WTC11 (cell line): ENCODE measurements at places on chromosomes 1 and 21. TPM values are rescaled to one million over a fixed set of nuclear protein-coding genes. Genes with fewer than 3 reads are reported as not detected.

Gene KIF26B
- total RNA-seq = 0.41 to 1.2 TPM (median 0.55 TPM) in 3 replicates

Gene OLFML2B
- total RNA-seq = 4.9 to 6.5 TPM (median 6.2 TPM) in 3 replicates

Gene ANKRD13C
- 20.0 to 22.5 TPM (median 21.0 TPM) in 3 replicates for total RNA-seq

Gene RGS1
- total RNA-seq = 0.14 to 0.22 TPM in 2 of 3 replicates, not detected in the other

Gene SLC44A3
- total RNA-seq = 4.7 to 7.2 TPM (median 6.9 TPM) in 3 replicates

Gene CCDC181
- 1.5 to 3.3 TPM (median 2.8 TPM) in 3 replicates for total RNA-seq

Gene PROK1
- total RNA-seq = not detected in 3 replicates

Gene PALMD
- 0.07 to 0.09 TPM in 2 of 3 replicates, not detected in the other for total RNA-seq

Gene S1PR1
- total RNA-seq = 3.2 to 3.4 TPM (median 3.2 TPM) in 3 replicates

Gene TACSTD2
- 0.50 to 1.2 TPM (median 0.80 TPM) in 3 replicates for total RNA-seq

Gene RUNX3
- total RNA-seq = 1.5 to 1.8 TPM (median 1.8 TPM) in 3 replicates

- DNase-seq = no peak
These were observed 6.0 kb downstream of the MARCKSL1 start for GRCh38 chr1:32329931-32330466.

DNA sequence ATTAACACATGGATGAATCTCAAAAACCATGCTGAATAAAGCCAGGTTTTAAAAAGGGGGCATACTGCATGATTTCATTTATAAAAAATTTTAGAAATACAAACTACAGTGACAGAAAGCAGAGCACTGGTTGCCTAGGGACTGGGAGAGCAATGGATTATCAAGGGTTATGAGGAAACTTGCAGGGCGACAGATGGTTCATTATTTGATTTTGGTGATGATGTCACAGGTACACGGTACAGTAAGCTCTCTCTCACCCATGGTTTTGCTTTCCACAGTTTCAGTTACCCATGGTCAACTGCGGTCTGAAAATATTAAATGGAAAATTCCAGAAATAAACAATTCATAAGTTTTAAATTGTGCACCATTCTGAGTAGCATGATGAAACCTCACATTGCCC is 14.1 kb downstream of the VAMP4 start:
- DNase-seq = no peak

GRCh38 chr1:20410503-20410902 is 75.5 kb downstream of the CAMK2N1 start:
- no peak for DNase-seq

DNA sequence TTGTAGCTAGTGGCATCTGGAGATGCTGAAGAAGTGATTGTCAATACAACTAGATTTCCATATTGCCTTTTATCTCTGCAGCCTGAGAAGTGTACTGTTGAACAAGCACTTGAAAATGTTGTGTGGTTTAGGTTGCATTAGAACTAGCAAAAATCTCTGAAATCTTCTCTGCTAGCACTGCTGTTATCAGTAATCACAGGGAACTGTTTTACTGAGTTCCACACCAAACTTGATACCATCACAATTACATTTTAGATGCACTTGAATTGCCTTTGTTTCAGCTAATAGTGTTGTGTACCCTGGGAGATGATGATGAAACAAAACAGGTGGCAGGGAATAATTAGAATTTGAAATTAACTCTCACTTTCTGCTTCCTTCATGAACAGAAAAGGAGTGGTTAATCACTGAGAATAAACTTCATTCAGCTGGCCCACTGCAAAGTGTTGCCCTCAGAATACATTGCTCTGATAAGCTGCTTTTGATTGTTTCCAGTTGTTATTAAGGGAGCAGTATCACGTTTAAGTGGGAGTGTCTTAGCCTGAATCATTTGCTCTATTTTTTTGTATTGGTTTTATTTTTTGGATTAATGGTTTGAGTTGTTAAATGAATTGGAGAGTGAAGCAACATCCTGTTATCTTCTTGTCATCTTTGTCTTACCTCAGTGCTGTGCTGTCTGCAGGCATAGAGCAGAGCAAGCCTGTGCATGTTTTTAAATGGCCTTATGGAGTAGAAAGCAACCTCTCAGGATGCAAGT is 13.0 kb downstream of the FAM20B start:
- DNase-seq = no peak

DNA sequence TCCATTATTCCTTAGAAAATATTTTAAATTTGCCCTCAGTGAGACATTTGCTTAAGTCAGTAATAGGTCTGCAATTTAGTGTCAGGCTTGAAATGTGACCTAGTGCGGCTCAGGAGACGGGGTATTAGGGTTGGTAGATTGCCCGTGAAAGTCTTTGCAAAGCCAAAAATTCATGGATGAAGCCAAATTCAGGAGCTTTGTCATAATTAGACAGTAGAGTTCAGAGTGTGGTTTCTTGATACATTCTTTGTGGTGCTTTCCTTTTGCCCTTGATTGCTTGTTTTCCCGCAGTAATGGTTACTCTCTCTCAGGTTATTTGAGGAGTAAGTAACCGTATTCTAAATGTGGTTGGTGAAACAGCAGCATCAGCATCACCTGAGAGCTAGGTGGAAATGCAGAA is 120.7 kb downstream of the RPS6KC1 start:
- no peak for DNase-seq

- no peak for DNase-seq
These were observed 1.7 kb downstream of the TRMT1L start for GRCh38 chr1:185154912-185155513.

DNA sequence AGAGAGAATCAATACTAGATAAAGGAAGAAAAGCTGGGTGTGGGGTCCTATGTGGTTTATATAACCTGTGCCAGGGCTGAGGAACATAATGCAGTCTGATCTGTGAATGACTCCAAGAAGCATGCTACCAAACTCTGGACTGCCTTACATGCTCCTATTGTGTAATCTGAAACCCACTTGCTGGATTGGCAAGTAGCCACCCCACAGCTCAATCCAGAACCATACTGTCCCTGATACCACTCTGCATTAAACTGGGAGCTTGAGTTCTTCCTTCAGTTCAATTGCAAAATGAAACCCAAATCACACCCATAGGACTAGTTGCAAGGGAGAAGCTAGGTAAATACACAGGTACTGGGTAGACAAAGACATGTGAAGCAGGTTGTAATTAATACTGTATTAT is 115.4 kb upstream of the NEGR1 start:
- DNase-seq = no peak

- DNase-seq = no peak
These were observed 2.0 kb downstream of the EFHD2 start for GRCh38 chr1:15411593-15412137.

- DNase-seq = peak; percentile 69
These were observed 29.0 kb downstream of the PPFIA4 start for GRCh38 chr1:203055161-203055799.

- DNase-seq = no peak
These were observed 101.2 kb downstream of the NFIA start for GRCh38 chr1:61183471-61184039.

DNA sequence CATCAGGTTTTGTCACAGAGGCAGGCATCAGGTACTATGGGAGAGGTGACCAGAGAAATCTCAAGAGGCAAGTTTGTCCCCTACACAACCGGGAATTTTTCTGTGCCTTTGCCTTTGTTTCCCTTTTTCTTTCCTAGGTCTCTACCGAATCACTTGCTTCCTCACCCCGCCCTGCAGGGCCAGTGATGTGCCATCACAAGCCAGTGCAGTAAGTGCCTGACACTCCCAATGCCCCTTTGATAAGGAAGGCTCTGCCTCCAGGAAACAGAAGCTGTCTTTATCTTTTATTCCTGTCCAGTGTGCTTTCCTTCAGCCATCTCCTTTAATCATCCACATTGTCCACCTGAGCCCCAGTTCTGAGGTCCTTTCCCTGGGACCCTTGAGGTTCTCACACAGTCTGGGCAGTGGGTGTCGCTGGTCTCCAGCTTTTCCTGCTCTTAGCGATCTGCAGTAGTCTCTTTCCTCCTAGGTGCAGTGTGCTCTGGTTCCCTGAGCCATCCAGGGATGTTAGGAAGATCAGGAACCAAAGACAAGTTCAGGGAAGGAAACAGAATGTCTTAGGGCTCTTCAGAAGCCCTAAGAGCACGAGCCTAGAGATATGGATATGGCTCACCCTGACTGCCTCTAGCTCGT is 36.6 kb downstream of the GJA5 start:
- peak; percentile 71 for DNase-seq

DNA sequence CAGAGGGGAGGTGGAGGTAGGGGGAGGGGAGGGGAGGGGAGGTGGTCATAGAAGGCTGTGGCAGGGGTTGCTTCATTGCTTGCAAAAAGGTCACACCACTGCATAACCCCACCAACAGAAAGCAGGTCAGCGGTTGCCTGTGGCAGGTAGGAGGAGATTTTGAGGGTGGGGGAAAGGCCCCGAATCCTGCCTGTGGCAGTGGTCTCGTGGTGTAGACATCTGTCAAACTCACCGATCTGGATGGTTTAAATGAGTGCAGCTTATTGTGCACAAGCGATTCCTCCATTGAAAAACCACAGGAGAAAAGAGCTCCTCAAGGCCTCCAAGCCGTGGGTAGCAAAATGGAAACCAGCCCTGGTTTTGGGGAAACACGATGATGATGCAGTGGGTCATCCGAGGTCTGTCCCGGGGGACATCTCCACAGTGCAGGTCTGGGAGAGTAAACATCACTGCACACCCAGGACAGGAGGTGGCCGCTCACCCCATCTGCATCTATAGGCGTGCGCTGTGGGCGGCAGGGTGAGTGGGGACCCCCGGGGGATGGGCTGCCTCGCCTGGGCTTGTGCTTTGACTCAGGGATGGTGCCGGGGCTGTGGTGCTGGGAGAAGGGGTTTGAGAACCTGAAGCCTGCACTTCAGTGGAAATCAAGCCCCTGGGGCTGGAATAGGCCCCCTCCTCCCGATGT is 112.3 kb downstream of the CRYAA start:
- no peak for DNase-seq

DNA sequence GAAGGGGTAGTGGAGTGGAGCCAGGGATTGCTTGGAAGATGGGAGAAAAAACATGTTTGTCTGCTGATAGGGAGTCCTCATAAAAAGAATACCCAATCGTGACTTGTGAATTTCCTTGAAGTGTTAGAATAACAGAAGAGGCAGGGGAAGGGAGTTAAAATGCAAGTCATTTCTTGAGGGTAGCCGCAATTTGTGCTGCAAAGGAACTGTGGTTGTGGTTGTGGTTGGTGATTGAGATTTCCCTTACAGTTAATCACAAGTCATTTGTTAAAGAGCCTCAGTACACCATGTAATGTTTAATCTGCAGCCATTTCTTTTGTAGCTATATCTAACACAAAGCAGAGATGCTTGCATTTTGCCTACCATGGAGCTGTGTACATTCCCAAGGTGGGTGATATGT is 38.5 kb upstream of the EGLN1 start:
- DNase-seq = no peak

- no peak for DNase-seq
These were observed 336.8 kb upstream of the CHRM3 start for GRCh38 chr1:239049571-239049970.

DNA sequence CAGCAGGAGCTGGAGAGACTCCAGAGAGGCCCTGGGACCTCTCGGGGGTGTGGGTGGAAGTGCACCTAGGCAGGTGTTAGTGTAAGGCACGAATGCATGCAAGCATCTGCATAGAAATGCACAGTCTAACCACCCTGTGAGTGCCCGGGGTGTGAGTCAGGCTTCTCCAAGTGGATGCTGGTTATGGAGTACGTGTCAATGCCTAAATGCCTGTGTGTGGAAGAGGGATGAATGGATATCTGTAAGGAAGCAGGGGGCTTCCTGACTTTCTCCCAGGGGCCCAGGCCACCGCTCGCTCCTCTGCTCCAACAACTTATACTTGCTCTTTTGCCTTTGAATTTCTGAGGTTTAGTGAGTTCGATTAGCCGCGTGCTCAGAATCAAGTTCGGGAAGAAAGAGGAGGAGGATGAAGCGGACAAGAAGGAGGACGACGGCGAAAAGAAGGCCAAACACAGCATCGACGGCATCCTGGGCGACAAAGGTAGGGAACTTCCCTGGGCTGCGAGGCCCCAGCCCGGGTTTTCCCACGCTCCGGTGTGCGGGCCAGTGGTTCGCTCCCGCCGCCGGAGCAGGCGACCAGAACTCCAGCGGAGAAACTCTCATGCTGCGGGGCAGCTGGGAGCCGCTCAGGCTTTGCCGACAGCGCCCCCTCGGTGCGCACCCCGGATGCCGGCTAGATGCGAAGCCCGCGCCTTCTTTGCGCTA is 5.4 kb downstream of the PAX7 start:
- DNase-seq = peak; percentile 62

- DNase-seq = no peak
These were observed 13.4 kb downstream of the INSL5 start for GRCh38 chr1:66787641-66788040.

GRCh38 chr1:216095400-216095799 is 327.8 kb downstream of the USH2A start:
- peak; percentile 30 for DNase-seq

DNA sequence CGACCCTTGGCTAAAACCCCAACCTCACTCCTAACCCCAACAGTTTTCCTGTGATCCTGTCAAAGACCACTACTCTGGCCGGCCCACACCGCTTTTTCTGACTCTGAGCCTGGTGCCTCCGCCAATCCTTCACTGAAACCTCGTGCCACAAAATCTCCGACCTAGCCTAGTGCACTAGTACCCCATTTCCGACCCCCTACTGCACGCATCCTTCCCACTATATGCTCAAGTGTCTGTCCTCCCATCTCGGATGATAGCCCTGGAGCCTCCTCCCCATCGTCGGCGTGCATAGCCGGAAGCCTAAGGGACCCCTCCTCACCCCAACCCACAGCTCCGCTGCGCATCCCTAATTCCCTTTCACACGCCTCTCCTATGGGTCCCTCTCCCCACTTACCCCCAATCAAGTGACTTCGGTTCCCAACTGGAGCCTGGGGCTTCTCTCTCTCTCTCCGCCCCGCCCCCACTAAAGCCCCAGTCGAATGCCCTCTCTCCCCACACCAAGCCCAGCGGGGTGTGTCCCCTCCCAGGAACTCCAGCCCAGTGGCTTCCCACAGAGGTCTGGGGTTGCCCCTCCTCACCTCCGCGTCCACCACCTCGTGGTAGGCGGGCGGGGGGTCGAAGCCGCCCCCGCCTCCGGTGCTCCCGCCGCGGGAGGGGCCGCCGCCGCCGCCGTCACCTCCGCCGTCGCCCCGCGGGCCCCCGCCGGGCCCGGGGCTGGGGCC is 791 bp downstream of the USP24 start:
- DNase-seq = peak; percentile 70

DNA sequence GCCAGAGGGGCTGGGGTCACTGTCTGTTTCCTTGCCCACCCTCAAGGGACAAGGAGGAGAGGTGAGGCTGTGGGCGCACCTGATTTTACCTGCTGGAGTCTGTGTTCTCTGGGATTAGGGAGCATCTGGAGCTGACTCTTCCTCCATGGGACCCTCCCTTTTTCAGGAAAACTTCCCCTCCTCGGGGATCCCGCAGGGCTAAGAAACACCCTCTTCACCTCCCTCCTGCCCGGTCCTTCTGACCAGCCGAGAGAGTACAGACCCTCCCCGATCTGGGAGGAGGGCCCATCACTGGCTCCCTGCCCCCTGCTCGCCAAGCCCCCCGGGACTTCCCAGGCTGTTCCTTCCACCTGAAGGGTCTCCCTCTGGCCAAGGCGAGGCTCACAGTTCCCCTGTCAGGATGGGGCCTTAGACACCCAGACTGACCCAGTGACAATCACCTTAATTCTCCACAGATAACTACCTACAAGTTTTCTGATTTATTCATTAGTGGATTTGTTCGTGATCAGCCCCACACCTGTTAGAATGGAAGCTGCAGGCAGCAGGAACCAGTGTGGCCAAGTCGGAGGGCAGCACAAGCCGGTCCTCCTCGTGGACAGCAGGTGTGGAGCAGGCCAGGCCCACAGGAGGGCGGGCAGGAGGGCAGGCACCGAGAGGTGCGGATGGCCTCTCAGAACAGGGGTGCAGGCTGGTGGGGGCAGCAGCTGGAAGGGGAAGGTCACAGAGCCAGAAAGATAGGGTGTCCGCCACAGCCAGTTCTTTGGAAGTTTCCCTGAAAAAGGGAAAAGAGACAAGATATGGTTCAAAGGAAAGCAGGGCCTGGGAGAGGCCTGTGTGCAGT is 15.9 kb upstream of the SAMD11 start:
- DNase-seq = peak; percentile 11
